ENCODE measurements at places on chromosomes 12 and 14. TPM values are rescaled to one million over a fixed set of nuclear protein-coding genes. Genes with fewer than 3 reads are reported as not detected.

The TBX5 gene
- not detected for total RNA-seq

The RERG gene
- total RNA-seq = not detected

The ORMDL2 gene
- total RNA-seq = 56.3 TPM

The IQSEC3 gene
- total RNA-seq = 0.33 TPM

The GZMH gene
- total RNA-seq = 11.0 TPM

GRCh38 chr14:36281309-36281708 is 39.1 kb downstream of the MBIP start:
- H3K4me3 ChIP-seq = no peak overlapping the region
- no peaks in the 10 kb centered on the region for H3K36me3 ChIP-seq
- H3K27ac ChIP-seq = no peak overlapping the region
- H3K4me1 ChIP-seq = no peaks in the 10 kb centered on the region
- H3K27me3 ChIP-seq = peaks cover 32% of the 10 kb centered on the region

DNA sequence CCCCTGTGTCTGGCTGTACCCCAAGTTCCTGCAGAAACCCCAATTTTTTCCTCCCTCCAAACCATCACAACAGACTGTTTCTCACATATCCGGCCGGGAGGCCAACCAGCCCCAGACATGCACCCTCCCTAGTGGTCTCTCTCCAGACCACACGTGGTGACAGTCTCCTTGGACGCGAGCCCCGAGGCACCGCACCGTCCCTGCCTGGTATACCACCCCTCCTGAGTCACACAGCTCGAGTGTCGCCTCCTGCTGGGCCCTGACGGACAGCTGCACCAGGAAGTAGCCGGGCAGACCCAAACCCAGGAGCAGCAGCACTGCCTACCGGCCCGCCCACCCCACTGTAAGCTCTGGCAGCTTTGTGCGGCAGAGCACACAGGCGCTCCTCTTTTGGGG is 97.4 kb downstream of the RFLNA start:
- no peak for DNase-seq
- no peak overlapping the region for H3K27ac ChIP-seq
- peaks cover 12% of the 10 kb centered on the region for H3K36me3 ChIP-seq
- H3K4me3 ChIP-seq = no peak overlapping the region
- no peaks in the 10 kb centered on the region for H3K27me3 ChIP-seq

DNA sequence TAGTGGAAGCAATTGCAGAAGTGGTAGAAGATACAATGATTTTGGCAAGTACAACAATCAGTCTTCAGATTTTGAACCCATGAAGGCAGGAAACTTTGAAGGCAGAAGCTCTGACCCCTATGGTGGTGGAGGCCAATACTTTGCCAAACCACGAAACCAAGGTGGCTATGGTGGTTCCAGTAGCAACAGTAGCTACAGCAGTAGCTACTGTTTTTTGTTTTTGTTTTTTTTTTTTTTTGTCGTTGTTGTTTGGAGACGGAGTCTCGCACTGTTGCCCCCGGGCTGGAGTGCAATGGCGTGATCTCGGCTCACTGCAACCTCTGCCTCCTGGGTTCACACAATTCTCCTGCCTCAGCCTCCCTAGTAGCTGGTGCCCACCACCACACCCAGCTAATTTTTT is 47.4 kb downstream of the IFNG-AS1 start:
- H3K27ac ChIP-seq = no peak overlapping the region
- H3K36me3 ChIP-seq = no peaks in the 10 kb centered on the region
- H3K27me3 ChIP-seq = no peaks in the 10 kb centered on the region

- H3K27me3 ChIP-seq = peaks cover 38% of the 10 kb centered on the region
- peaks cover 3% of the 10 kb centered on the region for H3K4me1 ChIP-seq
- no peak for DNase-seq
- no peaks in the 10 kb centered on the region for H3K36me3 ChIP-seq
Measured at GRCh38 chr14:61258985-61259384, 22.2 kb downstream of the TMEM30B start.

DNA sequence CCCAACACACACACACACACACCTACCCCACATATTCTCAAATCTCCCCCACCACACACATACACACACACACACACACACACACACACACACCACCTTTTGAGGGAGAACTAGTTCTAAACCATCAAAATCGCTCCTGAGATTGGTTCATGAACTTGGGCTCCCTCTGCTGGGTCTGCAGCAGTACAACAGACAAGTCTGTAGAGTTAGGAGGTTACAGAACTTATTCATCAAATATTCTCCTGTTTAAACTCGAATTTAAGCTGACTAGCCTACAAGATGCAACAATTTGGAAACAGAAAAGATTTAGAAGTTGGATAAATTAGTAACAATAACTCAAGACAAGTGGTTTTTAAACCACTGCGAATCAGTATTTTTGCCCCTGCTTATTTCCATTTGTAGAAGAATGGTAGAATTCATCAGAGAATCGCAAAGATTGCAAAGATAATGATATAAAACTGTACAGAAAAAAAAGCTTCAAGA is 136.4 kb upstream of the USP15 start:
- peaks cover 4% of the 10 kb centered on the region for H3K27me3 ChIP-seq
- peak; percentile 28 for DNase-seq
- no peaks in the 10 kb centered on the region for H3K36me3 ChIP-seq
- H3K27ac ChIP-seq = no peak overlapping the region
- H3K4me3 ChIP-seq = no peak overlapping the region

GRCh38 chr14:53529519-53529918 is 376.4 kb upstream of the DDHD1 start:
- H3K36me3 ChIP-seq = no peaks in the 10 kb centered on the region
- no peak overlapping the region for H3K27ac ChIP-seq
- H3K4me3 ChIP-seq = no peak overlapping the region

DNA sequence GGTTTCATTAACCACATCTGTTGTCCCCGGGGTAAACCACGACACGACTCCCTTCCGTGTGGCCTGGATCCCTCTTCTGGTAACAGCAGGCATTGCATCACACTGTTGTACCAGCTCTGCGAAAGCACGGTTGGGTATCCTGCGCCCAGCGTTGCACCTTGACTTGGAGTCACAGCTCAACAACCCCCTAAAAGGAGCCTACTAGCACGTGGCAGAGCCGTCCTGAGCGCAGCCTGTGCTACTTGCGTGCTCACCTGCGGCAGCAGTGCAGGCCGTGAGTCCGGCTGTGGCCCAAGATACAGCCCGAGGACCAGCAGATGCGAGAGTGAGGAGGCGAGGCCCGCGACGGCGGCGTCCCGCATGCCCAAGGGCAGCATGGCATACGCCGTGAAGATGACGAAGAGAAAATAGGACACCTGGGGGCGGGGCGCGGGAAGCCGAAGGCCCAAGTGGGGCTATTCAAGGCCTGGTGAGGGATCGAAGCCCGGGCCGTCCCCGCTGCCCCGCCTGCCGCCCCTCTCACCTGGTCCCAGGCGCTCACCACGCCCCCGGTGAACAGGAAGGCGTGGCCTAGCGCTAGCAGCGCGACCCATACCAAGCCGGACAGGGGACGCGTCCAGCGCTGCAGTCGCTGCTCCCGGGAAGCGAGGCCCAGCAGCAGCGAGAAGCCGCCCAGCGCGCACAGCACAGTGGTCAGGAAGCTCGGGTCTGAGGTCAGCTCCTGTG is 2.4 kb downstream of the ADCY4 start:
- peak; percentile 89 for DNase-seq
- peaks cover 21% of the 10 kb centered on the region for H3K36me3 ChIP-seq

- no peak overlapping the region for H3K27ac ChIP-seq
- no peaks in the 10 kb centered on the region for H3K4me1 ChIP-seq
- no peaks in the 10 kb centered on the region for H3K36me3 ChIP-seq
- DNase-seq = no peak
Measured at GRCh38 chr12:82971584-82971983, 284.9 kb downstream of the TMTC2 start.

DNA sequence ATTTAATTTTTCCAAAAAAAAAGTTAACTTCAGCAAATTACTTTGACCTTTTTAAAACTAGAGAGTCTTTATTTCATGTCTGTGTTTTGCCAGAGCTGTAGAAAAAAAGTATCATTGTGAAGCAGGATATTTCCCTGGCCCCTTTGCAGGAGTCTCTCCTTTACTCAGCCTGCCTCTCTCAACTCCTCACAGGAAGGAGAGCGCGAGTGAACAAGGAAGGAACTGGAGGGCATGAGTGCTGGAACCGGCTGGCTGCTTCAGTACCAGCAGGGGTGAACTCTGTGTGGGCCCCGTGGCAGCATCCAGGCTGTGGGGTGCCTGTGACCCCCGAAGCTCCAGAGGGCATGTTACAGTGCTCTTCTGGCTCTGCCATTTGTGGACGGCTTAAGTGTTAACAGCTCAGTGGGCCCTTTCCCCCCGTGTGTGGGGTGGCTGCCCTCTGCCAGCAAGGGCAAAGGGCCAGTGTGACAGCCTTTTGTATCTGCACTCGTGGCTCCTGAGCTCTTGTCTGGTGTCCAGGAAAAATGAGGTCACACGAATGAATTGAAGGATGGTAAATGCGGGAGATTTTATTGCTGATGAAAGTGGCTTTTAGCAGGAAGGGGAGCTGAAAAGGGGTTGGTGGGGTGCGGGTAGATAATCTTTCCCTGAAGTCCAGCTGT is 76.6 kb upstream of the KCNH3 start:
- no peak overlapping the region for H3K4me3 ChIP-seq
- no peaks in the 10 kb centered on the region for H3K27me3 ChIP-seq
- no peaks in the 10 kb centered on the region for H3K4me1 ChIP-seq
- H3K27ac ChIP-seq = no peak overlapping the region
- no peak for DNase-seq

DNA sequence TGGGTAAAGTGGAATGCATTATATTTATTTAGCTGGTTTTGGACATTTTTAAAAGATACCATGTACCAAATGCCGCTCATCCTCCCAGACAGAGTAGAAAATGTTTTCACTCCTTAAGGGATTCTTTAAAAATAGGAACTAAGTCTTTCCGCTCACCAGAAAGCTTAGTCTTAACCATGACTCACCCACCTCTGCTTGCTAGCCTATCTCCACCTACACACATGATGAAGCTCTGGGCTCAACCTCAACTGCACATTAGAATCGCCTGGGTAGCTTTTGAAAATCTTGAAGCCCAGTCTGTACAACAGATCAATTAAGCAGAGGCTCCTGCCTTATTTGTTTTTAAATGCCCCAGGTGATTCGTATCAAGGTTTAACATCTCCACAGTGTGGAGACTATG is 260.5 kb downstream of the NEDD1 start:
- no peak overlapping the region for H3K27ac ChIP-seq
- no peak overlapping the region for H3K4me3 ChIP-seq
- H3K4me1 ChIP-seq = no peaks in the 10 kb centered on the region
- H3K27me3 ChIP-seq = no peaks in the 10 kb centered on the region

GRCh38 chr12:66944365-66944764 is 265.5 kb upstream of the GRIP1 start:
- DNase-seq = no peak
- no peak overlapping the region for H3K27ac ChIP-seq
- no peak overlapping the region for H3K4me3 ChIP-seq
- H3K27me3 ChIP-seq = peaks cover 8% of the 10 kb centered on the region
- peaks cover 4% of the 10 kb centered on the region for H3K4me1 ChIP-seq

DNA sequence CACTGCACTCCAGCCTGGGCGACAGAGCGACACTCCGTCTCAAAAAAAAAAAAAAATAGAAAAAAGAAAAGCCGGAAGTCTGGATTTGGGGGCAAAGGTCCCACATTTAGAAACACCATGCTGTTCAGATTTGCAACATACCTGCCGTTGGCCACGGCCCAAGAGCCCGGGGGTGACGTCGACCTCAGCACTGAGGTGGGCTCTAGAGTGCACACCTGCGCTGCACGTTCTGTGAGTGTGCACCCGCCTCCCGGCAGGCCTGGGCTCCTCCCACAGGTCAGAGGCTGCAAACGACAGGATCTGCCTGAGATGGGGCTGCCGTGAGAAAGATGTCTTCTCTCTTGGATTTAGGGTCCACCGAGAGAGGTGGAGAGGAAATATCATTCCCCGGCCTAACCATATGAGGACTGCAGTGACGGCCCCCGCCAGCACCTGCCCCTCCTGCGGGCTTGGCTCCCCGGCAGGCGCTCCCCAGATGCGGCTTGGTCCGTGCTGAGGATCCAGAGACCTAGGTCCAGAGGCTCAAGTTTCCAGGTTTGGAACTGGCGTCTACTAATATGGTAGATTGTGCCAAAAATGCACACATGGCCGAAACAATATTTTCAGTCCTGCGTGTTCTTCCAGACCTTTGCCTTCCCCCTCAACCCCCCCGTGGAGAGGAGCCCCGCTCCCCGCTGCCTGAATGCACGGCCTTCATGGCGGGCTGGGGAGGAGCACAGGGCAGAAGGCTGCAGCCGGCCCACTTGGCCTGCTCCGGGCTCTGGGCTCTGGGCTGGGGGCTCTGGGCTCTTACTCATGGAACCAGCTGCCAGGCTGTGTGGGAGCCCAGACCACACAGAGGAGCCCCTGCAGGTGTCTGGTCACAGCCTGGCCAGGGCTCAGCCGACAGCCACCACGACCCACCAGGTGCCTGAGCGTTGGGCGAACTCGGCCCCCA is 58.8 kb upstream of the FBRSL1 start:
- H3K36me3 ChIP-seq = no peaks in the 10 kb centered on the region
- peaks cover 6% of the 10 kb centered on the region for H3K27me3 ChIP-seq
- peaks cover 31% of the 10 kb centered on the region for H3K4me1 ChIP-seq
- DNase-seq = no peak
- H3K27ac ChIP-seq = peak overlapping the region; percentile 64
- H3K4me3 ChIP-seq = no peak overlapping the region

DNA sequence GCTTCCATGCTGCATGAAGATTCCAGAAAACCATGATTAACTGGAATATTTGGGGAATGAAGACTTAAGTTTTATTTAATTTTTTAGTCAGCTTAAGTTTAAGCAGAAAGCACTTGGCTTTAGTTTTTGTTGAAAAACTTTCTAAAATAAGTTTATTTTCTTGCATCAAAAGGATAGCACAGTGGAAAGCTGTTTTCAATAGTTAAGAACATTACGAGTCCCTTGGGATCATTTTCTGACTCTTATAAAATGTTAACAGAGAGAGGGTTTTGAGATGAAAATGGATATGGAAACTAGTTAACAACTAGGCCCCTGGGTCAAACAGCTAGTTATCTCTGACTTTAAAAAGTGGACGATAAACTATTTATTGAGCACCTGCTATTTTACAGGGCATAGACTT is 181.9 kb upstream of the SLC38A2 start:
- H3K4me3 ChIP-seq = no peak overlapping the region
- H3K27me3 ChIP-seq = no peaks in the 10 kb centered on the region
- H3K27ac ChIP-seq = no peak overlapping the region
- H3K36me3 ChIP-seq = peaks cover 21% of the 10 kb centered on the region
- DNase-seq = no peak
- H3K4me1 ChIP-seq = peaks cover 24% of the 10 kb centered on the region

DNA sequence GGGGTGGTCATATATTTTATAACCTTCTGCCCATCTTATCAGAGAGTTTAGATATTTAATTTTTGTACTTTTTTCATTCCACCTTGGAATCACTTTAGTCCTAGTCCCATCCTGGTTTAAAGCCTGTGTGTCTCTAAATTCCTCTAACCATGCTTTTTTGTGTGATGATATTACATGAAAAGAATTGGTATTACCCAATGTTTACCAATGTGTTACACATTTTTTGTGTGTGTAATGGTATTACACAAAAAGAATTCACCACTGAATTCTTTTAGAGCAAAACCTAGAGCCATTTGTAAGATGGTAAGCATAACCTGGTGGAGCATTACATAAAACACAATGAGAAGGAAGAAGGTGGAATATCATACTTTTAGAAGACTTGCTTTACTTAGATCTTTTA is 77.5 kb downstream of the FAR2 start:
- no peaks in the 10 kb centered on the region for H3K36me3 ChIP-seq
- no peaks in the 10 kb centered on the region for H3K27me3 ChIP-seq
- no peak for DNase-seq
- no peaks in the 10 kb centered on the region for H3K4me1 ChIP-seq
- no peak overlapping the region for H3K27ac ChIP-seq

GRCh38 chr14:21048638-21049037 is 6.5 kb downstream of the RNASE7 start:
- peaks cover 7% of the 10 kb centered on the region for H3K4me1 ChIP-seq
- H3K27me3 ChIP-seq = peaks cover 12% of the 10 kb centered on the region
- no peak overlapping the region for H3K4me3 ChIP-seq
- no peak for DNase-seq
- H3K27ac ChIP-seq = no peak overlapping the region
